RWPE2 (cell line): ENCODE measurements at places on chromosomes 4 and X.

DNA sequence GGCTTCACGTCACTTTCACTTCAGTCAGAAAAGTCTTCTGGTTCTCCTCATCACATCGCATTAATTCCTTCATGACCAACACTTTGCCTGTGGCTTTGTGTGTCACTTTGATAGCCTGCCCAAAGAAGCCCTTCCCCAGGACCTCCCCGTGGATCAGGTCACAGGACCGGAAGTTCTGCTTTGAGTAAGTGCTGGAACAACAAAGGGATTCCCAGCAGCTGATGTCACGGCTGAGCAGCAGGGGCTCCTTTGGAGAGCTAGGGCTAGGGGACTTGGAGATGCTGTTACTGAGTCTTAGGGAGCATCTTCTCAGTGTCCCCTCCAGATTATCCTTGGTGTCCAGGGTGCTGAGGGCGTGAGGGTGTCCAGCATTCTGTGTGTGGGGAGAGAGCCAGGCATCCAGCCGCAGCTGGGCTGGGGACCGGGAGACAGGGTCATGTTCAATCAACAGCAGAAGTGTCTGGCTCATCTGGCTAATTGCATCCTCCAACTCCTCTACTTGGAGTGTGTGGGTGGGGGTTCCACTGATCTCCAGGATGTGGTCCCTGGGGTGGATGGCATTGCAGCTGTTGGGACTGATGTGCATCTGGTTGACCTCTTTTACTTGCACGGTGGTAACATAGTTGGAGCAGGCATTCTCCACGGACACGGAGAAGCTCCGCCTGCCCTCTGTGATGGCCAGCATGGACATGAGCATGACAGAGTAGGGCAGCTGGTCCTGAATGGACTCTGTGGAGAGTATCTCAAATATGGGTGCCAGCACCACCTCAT lies 39.2 kb upstream of the ARHGAP6 start:
- no peak for DNase-seq

GRCh38 chr4:70640192-70640591 lies 11.6 kb downstream of the ENAM start:
- DNase-seq: no peak

DNA sequence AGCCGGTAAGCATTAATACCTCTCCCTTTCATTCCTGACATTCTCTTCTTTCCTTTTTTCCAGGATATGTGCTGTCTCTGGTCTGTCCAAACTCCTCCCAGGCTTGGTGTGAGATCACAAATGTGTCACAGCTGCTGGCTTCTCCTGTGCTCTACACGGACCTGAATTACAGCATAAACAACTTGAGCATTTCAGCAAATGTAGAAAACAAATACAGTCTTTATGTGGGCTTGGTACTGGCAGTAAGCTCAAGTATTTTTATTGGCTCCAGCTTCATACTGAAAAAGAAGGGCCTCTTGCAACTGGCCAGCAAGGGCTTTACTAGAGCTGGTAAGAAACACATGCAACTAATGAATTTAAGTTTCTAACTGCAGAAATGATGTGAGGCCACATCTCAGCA lies 8.4 kb downstream of the NIPAL1 start:
- DNase-seq: no peak

GRCh38 chrX:150236327-150236726 lies 126.8 kb upstream of the MAMLD1 start:
- DNase-seq: no peak

- DNase-seq: no peak
Measured at GRCh38 chrX:40474205-40474626, 106.6 kb upstream of the ATP6AP2 start.

DNA sequence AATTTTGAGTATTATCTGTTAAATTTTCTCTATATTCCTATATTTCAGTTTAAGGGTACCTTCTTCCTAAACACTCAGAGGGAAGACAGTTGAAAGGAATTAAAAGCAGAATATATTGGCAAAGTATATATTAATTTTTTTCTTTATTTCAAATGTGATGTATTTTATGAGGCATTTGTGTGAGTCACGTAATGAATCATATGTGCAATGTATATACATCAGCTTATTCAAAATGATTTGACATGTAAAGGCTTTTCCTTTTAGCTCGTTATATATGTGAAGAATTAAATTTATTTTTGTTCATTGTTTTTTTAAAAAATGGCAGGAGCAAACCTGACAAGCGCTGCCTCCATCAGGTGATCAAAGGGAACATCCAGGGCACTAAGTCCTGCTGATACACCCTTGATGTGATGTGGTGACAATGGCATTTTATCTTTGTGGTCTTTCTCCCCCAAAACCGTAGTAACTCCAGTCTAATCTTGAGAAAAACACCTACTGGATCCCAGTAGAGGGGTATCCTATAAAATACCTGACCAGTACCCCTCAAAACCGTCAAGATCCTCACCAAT lies 8.9 kb downstream of the WWC2 start:
- no peak for DNase-seq
